ENCODE measurements at places on chromosomes 5 and 9.
A peak's percentile ranks its signal among the peaks of the same experiment; 100 is the strongest.

DNA sequence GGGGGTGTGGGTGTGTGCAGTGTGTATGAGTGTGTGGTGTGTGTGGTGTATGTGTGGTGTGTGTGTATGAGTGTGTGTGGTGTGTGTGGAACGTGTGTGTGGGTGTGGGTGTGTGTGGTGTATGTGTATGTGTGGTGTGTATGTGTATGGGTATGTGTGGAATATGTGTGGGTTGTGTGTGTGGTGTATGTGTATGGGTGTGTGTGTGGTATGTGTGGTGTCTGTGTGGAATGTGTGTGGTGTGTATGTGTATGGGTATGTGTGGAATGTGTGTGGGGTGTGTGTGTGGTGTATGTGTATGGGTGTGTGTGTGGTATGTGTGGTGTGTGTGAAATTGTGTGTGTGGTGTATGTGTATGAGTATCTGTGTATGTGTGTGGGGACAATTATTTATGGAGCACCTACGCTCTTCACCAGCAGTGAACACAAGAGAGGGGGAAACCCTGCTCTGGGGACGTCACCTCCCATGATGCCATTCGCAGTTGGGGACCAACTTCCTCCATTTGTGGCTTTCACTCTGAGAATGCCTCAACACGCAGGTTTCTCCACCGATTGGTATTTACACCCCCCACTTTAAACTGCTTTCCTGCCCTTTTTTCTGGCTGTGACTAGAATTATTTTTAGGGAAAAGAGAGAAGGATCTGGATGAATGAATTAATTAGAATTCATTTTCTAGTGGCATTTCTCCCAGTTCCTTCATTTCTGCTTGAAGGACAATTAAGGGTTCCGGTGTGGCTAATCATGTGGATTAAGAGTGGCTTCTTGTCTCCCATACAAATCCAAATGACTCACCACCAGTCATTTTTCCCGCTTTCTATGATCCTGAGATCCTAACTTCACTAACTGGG, 238.1 kb downstream of the ROR2 start:
- no peak for DNase-seq

GRCh38 chr5:24767086-24767485, 122.3 kb upstream of the CDH10 start:
- no peak for DNase-seq

DNA sequence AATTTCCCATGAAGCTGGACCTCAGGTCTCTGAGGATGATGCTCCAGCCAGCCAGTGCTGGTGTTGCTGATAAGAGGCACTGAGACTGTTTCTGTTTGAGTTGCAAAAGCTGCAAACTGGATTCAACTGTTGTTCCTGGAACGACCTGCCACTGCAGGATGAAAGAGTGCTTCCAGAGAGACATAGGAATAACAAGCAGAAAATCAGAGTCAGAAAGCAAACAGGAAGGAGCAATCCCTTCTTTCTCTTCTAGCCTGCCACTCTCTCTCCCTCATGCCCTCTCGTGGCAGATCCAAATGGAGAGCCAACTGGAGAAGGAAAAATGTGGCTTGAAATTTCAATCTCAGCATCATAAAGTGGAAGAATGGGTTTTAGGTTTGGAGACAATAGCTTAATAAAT, 110.4 kb downstream of the STARD4 start:
- DNase-seq, result no peak

DNA sequence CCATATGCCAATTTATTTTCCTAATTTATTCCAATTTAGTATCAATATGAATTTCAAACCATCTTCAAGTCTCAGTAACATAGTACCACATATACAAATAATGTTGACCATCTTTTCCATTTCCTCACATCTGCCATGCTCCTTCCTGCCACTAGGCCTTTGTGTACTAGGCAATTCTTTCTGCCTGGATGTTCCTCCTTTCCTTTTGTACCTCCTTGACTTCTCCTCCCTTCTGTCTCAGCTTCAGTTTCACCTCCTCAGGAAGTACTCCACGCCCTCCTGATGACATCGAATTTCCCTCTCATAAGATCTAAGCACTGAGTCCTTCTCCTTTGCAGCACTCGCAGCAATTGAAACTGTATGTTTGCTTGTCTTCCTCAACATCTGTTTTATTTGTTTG, 53.9 kb downstream of the MEF2C start:
- DNase-seq, result no peak

DNA sequence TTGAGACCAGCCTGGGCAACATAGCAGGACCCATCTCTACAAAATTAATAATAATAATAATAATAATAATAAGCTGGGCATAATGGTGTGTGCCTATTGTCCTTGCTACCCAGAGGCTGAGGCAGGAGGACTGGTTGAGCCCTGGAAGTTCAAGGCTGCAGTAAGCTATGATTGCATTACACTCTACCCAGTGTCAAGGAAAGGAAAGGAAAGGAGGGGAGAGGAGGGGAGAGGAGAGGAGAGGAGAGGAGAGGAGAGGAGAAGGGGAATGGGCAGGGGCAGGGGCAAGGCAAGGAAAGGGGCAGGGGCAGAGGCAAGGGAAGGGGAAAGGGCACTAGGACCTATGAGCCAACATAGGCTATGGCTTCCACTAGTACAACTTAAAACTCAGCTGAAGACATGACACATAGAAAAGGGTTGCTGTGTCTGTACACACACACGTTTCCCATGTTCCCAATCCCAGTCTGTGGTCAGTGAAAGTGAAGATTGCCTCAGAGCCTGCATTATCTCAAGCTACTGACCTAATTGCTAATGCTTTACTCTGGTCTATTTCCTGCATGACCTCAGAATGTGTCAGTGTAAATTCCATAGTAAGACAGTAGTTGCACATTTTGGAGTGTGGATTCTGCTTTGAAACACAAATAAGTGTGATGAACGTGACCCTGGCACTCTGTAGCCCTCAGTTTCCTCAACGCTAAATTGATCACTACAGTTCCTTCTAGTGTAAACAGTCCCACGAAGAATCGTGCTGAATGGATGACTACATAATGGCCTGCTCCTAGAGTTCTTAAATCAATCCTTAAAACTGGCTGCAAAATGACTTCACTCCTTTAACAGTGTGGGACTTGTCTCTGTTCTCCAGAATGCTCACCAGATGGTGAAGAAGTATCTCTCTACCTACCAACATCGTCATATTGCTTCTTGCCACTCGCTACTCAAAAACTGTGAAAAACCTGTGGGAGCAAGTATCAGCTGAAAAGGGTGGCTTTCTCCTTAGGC, 497.0 kb downstream of the RAB3C start:
- DNase-seq, result peak; percentile 80

DNA sequence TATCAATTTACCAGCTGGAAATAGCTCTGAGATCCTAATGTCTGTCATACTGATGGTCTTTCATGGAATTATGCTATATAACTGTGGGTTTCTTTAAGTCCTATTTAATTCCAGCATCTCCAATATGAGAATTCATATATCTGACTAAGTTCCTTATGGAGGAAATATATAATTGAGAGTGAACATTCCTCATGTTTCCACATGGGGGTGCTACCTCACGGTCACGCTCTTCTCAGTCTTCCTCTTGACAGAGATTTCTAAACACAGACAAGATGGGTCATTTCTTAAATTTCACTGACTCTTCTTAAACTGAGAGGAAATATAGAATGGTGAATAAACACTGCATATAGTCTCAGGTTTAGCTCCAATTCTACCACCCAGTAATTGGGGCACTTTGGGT, 212.1 kb downstream of the SLF1 start:
- DNase-seq, result peak; percentile 23

- DNase-seq, result peak; percentile 3
These were observed 687.3 kb upstream of the ST8SIA4 start for GRCh38 chr5:101590384-101590783.

DNA sequence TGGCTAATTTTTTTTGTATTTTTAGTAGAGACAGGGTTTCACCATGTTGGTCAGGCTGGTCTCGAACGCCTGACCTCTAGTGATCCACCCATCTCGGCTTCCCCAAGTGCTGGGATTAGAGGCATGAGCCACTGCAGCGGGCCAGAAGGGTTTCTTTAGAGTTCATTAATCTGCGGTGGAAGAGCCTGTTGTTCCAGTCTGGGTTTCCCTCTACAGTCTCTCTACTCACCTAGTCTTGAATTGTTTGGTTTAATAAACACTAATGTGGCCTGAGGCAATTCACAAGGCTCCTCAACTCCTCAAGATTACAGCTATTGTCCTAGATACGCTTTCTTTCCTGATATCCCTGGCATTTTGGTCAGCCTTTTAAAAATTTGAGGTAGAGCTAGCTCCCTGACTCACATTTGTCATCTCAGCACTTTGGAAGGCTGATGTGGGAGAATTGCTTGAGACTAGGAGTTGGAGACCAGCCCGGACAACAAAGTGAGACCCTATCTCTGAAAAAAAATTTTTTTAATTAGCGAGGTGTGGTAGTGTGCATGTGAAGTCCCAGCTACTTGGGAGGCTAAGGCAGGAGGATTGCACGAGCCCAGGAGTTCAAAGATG, 4.6 kb upstream of the SAR1B start:
- no peak for DNase-seq

- DNase-seq, result peak; percentile 4
These were observed 41.1 kb upstream of the DAP start for GRCh38 chr5:10801931-10802666.

DNA sequence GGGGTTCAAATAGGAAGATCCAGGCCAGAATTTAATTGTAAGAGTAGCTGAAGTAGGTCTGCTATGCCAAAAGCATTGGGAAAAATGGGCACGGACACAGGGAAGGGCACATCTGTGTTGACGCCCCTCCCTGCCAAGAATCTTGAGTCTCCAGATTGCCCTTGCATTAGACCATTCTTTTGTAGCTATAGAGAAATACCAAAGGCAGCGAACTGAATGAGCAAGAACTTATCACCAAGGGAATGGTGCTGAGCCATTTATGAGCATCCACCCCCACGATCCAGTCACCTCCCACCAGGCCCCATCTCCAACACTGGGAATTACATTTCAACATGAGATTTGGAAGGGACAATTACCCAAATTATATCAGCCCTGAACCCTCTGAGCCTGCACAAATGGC, 18.0 kb upstream of the GDA start:
- no peak for DNase-seq

DNA sequence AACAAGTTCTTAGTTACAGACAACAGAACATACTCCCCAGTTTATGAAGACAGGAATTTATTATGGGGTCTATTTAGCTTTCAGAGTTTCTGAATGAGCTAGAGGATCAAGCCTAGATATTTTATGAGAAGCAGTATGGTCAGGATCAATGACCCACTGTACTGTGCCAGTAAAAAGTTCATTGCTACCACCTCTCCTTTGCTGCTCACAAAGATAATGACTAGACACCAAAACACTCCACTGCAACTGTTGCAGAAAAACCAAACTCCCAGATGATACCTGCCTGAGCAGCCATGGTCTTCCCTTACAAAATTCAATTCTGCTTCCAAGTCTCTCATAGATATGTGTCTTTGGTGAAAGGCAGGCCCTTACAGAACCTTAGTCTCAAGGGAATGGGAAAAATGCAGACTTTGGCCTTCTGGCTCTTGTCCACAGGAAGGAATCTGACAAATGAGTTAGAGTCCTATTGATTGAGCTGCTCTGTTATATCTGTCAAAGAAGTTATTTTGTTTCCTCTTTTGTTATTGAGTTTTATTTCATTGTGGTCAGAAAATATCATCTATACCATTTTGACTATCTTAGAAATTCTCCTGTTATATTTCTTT, 74.7 kb upstream of the RASGRF2 start:
- DNase-seq, result no peak

DNA sequence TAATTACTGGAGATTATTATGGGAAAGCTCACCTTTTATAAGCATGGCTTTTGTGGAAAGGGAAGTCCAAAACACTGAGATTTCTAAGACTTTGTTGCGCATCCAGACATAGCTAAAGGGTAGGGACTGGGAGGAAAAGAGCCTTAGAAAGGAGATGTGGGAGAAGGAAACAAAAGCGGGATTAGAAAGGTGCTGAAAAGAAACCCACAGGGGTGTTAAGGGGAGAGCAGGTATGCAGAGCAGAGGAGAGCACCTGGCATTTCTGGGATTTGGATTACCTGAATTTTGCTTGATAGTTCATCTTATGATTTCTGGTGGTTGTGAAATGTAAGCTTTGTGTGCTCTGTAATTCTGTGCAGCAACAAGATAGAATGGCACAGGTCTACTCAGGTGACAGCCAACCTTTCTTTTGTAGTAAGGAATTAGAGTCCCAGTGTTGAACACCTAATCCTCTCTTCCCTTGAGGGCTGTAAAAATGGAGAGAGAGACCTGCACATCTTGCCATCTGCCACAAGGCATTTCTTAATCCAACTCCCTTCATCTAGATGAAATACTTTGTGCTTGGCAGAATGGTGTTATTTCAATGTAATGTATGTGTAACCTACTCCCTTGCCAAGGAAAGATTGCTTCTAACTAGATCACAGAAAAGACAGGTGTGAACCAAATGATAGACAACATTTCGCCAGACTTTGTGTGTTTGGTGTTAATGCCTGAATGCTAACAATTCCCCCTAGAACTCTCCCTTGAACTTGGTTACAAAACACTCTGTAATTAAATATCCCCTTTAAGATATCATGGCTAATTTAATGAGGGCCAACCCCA, 47.4 kb downstream of the ATPSCKMT start:
- DNase-seq, result no peak

GRCh38 chr5:117792476-117792875, 1195.9 kb downstream of the DTWD2 start:
- no peak for DNase-seq

DNA sequence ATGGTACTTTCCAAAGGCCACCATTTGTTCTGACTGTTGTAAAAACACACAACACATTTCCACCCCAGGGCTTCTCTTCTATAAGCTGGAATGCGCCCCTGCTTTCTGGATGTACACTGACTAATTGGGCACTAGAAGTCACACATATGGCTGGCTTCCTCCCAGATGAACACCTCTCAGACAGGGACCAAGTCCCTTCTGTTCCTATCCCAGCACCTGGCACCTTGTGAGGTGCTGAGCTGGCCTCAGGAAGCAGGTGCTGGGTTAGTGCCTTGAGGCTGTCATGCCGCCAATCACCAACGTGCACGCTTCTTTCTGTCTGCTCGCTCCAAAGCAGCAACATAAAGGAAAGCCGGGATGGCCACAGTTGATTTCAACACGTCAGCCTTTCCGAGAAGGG, 93.2 kb downstream of the FSTL4 start:
- no peak for DNase-seq

DNA sequence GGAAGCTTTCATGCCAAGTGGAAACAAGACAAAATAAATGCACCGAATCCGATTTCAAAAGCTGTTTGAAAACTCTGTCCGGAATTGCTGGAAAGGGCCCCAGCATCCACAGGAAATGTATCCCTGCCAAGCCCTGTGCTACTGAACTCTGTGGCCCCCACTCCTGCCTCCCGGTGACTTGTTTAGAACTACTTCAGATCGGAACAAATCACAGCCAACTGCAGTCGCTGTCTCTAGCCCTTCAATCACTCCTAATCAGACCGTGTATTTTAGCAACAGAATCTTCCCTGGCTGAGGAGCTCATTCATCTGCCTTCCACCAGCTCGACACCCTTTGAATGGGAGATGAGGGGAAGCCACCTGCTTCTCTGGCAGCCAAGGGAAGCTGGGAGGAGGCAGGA, 94.1 kb downstream of the KCNIP1 start:
- DNase-seq, result no peak

GRCh38 chr9:88835038-88835466, 156.2 kb upstream of the S1PR3 start:
- no peak for DNase-seq

GRCh38 chr5:157369507-157369906, 90.5 kb upstream of the NIPAL4 start:
- DNase-seq, result no peak

GRCh38 chr5:78341440-78341839, 19.0 kb upstream of the SCAMP1 start:
- DNase-seq, result no peak

Data from ACHN (cell line).